ENCODE measurements at places on chromosomes 7 and 10.

GRCh38 chr7:75611557-75612178 lies 119.5 kb downstream of the SPDYE5 start:
- DNase-seq = no peak

- DNase-seq = no peak
Measured at GRCh38 chr7:134254311-134254710, 62.4 kb downstream of the SLC35B4 start.

DNA sequence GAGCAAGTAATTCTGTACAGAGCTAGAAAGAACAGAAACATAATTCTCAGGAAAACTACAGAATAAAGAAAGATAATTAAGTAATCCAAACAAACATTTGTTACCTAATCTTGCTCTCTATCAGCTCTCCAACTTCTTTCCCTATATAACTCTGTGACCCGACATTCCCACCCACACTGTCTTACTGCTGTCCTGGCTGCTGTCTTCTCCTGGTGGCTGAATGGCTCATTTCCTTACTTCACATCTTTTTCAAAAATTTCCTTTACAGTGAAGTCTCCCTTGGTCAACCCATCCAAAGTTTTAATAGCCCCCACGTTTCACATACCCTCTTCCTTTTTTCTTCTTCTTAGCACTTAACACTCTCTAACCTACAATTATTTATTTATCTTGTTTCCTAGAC lies 64.0 kb downstream of the HYCC1 start:
- no peak for DNase-seq

- no peak for DNase-seq
Measured at GRCh38 chr10:37854626-37855025, 2.8 kb downstream of the ZNF248 start.

GRCh38 chr7:38052786-38053185 lies 125.3 kb upstream of the STARD3NL start:
- DNase-seq = no peak

GRCh38 chr7:140036224-140036962 lies 26.4 kb downstream of the PARP12 start:
- no peak for DNase-seq

DNA sequence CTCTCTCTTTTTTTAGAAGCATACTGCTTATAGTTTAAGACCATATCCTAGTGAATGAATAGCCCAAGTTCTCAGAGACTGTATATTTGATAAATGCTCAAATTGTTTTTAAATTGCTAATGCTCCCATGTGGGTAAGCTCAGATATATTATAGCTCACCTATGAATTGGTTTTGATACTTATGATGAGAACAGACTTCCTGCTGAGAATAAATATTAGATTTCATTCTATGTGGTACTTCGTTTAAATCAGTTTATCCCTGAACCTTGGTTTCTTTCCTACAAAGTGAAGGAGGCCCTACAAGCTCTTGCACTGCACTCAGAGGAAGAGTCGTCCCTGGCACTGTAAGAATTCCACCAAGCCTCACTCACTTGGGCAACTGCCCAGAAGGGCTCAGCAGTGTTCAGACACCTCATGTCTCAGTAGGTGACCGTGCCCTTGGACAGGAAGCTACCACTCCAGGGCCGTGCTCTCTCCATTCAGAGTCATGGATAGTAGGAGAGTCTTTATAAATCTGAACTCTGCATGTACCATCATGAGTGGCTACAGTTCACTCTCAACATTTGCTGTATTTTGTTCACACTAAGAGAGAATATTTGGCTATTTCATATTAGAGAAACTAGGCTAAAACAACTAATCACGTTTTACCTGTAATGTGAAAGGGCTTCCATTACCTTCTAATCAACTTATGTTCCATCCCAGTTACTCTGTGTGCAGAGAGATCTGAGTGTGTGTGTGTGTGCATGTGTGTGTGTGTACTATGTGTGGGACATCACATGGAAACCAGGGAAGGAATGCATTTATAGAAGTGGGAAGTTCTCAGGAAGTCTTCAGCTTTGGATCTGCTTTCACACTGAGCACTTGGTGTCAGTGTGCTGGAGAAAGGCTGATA lies 93.8 kb downstream of the PTPRE start:
- DNase-seq = no peak

GRCh38 chr7:24729365-24730017 lies 27.8 kb downstream of the GSDME start:
- DNase-seq = no peak

- DNase-seq = peak; percentile 57
Measured at GRCh38 chr7:1053816-1054370, 9.5 kb downstream of the GPR146 start.

DNA sequence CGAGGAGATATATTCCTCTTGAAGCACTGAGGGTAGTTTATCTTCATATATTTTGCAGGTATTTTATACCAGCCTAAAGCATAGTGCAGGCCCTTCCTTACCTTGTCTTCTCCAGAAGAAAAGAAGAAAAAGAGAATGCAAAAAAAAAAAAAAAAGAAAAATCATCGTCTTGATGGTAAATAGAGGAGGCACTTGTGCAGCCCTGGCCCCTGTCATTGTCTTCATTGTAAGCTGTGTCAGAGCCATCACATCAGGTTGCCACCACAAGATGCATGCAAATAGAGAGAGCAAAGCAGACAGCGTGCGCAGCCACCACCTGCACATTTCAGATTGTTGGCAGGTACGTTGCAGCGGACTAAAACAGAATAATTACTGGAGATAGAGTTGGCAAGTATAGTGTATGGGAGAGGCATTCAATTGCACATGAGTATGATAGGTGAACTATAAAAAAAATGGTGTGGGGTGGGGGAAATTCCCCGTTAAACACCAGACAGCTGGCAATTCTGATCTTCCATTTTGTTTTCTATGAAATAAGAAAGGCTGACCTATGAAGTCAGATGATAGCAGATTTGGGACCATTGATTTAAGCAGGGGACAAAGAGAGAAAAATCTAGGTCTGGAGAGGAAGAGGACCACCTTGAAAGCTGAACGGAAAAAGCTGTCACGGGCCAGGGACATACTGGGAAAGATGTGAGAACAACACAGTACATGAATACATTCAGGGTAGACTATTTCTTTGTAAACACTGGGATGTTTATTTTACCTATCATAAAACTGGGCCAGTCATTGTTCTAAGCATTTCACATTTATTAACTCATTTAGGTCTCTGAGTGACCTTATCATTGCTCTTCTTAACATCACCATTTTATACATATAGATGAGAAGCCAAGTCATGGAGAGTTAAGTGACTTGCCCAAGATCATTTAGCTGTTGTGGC lies 306.3 kb upstream of the SP8 start:
- no peak for DNase-seq

DNA sequence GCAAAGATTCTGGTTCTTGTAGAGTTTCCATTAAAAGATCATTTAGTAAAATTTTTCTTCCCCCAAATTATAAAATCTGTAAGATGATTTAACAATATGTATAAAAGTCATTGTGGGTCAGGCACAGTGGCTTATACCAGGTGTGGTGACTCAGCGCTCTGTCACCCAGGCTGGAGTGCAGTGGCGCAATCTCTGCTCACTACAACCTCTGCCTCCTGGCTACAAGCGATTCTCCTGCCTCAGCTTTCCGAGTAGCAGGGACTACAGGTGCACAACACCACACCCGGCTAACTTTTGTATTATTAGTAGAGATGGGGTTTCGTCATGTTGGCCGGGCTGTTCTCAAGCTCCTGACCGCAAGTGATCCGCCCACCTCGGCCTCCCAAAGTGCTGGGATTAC lies 68.0 kb downstream of the SEPTIN14 start:
- no peak for DNase-seq

DNA sequence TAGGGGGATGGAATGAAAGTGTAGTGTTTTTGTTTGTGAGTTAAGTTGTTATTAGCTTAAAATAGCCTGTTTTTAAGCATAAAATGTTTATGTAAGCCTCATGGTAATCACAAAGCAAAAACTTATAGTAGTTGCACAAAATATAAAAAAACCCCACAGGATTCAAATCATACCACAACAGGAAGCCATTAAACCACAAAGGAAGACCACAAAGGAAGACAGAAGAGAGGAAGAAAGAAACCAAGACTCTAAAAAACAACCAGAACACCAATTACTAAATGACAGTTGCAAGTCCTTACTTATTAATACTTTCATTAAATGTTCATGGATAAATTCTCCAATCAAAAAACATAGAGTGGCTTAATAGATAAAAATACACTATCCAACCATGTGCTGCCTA lies 63.6 kb downstream of the ANKRD7 start:
- DNase-seq = no peak

DNA sequence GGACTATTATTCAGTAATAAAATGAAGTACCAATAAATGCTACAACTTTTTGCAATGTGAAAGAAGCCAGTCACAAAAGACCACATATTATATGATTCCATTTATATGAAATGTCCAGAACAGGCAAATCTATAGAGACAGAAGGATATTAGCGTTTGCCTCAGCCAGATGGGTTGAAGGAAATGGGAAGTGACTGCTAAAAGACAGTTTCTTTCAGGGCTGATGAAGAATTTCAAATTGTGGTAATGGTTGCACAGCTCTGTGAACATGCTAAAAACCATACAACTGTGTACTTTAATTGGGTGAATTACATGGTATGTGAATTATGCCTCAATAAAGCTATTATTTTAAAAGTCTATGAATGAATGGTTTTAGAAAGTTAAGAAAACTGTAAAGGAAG lies 23.9 kb upstream of the REEP3 start:
- DNase-seq = no peak

- DNase-seq = no peak
Measured at GRCh38 chr10:14456870-14457266, 126.1 kb upstream of the FRMD4A start.

DNA sequence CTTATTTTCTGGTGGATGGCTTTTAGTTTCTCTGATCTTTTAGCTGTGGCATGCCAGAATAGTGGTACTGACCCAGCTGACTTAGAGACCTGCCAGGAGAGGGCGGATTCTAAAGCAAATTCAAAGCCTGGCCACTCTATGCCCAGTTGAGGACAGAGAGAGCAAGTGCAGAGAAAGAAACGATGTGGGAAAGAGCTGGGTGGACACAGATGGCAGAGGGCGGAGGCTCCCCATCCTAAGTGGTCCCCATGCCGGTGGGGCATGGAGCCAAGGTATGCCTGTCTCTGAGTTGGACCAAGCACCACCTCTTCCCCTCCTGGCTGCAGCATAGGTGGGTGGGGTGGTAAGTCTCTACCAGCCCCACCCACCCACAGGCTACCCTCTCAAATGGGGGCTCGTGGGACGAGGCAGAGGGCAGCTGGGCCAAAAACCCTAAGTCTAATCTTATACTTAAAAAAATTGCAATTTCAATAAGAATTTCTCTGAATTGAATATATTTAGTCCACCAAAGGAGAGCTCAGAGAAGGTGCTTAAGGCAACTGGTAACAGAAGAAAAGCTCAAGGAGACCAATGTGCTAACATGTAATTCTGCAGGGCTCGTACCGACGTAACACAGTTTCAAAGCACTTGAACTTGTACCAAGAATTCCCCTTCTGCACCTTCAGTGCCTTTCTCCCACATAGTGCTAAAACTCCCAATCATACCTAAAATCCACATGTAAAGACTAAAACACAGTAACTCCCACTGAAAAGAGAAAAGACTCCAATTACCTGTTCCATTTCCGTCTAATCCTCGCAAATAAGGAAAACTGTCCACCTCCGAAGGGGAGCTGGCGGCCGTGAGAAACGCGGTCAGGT lies 85.7 kb upstream of the NMT2 start:
- no peak for DNase-seq

DNA sequence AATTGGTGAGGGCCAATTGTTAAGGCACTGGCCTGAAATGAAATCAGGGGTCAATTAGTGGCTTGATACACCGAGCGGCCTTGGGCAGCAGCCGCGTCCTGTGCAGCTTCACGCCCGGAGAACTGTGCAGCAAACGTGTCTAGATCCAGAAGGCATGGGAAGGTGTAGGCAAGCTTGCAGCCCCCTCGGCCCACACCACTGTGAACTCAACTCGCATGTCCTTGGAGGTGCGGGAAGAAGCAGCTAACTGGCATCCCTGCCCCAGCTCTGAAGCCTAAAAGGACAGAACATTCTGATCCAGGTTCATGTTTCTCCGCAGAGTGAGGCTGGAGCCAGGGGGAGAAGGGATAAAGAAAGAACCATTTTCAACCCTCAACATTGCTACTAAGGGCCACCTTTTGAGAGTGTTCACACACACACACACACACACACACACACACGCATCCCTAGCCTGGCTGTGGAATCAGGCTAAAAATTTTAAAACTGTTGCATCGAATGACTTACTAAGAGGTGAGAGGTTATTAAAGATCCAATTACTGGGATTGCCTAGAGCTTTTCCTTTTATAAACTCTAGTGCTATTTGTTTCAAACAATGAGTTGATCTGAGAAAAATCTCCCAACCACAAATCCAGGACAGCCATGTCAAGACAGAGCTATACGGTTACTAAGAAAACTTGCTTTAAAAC lies 104.0 kb downstream of the PARP12 start:
- peak; percentile 66 for DNase-seq

DNA sequence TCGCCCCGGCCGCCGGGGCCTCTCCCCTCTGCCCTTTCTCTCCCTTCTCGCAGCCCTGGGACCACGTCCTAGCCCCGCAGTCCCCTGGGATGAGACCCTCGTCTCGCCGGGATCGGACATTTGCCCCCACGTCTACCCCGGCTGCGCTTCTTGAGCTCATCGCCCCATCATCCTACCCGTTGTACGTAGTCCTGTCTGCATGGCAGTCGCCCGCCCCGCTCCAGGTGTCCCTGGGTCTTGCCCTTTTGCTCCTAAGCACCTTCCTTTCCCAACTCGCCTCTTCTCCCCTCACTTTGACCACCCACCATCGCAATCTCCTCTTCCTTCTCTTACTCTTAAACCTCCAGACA lies 582 bp downstream of the TPST1 start:
- DNase-seq = no peak

DNA sequence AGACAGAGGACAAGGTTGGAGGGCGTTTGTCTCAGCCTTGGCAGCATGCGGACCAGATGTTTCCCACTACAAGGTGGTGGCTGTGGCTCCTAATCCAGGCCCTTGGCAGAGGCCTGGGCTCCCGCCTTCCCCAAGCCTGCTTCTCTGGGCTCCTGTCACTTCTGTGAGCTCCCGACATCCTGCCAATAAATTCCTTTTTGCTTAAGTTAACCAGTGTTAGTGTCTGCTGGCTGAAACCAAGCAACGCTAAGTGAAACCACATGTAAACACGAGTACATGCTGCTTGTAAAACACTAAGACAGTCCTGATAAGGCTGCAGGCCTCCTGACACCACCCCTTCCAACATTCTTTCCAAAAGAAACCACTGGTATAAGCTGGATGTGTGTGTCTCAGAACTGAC lies 263.6 kb upstream of the ZMIZ1 start:
- DNase-seq = peak; percentile 90

DNA sequence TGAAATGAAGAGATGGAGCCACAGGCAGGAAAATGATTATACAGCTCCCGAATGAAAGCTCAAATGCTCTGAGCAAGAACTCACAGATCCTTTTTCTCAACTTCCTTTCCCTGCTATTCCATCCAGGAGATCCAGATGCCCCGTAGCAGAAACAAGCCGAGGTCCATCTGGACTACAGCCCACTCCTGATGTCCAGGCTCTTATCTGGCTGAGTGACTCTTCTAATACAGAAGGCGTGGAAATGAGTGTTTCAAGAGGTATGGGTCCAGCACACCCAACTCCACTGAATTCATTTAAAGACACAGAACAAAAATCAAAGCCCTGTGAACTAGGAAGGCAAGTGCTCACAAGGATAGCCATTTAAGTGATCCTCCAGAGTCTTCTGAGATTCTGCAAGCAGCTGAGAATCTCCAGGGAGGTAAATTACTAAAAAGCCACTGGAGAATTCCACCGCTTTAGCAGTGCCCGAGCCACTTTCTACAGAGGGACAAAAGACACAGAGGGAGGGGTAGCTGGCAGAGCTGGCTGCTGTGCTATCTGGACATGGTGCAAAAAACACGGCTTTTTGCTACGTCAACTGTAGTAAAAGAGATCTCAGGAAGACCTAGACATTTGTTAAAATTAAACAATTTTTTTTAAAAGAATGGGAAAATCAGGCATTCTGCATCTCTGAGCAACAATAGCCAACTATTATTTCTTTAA lies 24.5 kb downstream of the FAM171A1 start:
- DNase-seq = no peak
